ENCODE measurements at places on chromosomes 7 and 10. TPM values are rescaled to one million over a fixed set of nuclear protein-coding genes. Genes with fewer than 3 reads are reported as not detected.

Gene PCLO
- 1.9 TPM for polyA plus RNA-seq

Gene PRPS1L1
- polyA plus RNA-seq = not detected

Gene GPR26
- polyA plus RNA-seq = not detected

Gene OR2A1
- 0.02 TPM for polyA plus RNA-seq

Gene ATP6V0E2
- polyA plus RNA-seq = 66.5 TPM

Gene AS3MT
- 35.2 TPM for polyA plus RNA-seq

DNA sequence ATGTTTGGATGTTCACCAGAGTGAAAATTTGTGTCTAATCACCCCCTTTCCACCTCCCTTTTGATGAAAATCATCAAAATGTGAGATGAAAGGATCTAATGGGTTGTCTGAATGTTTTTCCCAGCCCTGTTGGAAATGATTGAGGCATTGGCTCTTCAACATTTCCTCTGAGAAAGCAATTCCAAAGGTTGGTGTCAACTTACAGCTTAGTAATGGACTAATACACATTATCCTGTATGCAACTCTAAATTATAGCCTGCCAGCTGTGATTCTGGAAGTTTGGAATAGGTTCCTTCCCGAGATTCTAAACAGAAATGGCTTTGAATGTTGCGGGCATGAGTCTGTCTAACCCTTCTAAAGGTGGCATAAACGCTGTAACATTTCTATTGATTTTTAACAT lies 152.9 kb downstream of the DYNC1I1 start:
- no peak for DNase-seq

DNA sequence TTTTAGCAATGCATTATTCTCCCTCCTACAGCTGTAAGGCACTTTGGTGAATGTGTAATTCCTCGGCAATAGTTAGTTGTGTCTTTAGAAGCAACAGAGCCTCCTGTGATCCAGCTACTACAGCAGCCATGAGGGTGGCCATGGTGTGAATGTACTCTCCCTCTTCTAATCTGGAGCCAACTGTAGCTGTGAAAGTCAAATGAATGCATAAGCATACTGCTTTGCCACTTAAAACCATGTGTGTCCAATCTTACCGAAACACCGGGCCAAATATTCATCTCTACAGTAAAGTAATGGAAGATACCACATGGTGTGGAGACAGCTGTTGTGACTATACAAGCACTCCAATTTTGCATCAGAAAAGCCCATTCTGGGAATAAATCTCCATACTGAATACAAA lies 195.0 kb downstream of the DNAJC1 start:
- no peak for DNase-seq

DNA sequence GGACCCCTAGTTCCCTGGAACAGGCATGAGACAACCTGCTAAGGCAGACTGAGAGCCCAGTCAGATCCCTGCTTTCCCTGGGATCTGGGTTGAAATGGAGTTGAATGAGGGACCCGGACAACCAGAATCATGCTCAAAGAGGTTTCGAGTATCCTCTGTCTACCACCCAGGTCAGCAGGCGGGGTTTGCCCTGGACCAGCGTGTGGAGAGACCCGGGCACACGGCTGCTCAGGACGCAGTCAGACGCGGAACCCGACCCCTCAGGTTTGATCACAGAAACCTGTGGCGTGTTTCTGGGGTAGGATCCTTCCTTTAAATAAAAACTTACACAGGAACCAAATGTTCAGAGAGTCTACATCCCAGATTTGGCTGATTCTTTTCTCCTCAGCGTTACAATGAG lies 330.6 kb downstream of the PTPRN2 start:
- DNase-seq = no peak

DNA sequence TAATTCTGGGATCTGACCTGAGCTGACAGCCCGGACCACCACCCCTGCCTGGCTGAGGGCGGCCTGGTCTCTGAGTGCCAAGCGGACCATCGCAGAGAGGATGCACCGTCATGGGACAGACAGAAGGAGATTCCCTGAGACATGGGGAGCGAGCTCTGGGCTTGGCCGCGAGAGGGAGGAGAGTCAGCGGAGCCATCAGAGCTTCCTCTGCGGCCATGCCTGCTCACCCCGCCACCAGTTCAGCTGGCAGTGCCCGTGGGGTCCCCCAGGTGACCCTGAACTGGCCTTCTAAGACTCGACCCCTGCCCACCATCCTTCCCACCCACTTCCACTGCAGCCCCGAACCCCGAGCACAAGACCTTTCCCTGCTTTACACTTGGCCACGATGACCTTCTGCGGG lies 152.8 kb downstream of the TCERG1L start:
- no peak for DNase-seq

- DNase-seq = no peak
Observed at GRCh38 chr7:100065452-100066186, 15.9 kb downstream of the ZNF3 start.

GRCh38 chr7:120256344-120257070 lies 16.5 kb upstream of the KCND2 start:
- DNase-seq = no peak

- no peak for DNase-seq
Observed at GRCh38 chr10:5599613-5600520, 66.5 kb downstream of the ASB13 start.

DNA sequence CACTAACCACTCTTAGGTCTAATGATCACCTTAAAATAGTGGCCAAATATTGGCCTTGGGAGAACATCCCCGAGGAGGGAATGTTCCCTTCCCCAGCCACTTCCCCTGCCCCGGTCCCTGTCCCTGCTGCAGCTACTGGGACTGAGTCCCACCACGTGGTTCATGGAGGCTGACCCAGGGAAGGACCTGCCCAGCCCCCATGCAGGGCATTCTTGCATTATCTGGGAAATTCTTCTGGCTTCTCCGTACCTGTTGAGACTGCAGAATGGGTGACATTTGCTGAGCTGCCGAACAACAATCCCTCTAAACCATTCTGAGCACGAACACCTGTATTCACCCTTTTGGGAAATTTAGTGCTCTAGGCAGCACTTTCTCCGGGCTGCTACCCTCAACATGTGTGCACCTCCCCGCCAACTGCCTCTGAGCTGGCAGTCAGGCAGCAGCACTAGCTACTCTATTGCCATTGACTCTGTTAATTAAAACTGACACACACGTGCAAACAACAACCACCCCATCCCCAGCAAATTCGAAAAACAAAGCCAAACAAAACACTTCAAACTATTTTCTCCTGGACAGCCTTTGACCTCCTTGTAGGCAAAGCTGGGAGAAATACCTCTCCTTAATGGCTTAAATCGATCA lies 567.4 kb upstream of the MKI67 start:
- DNase-seq = no peak

GRCh38 chr10:132637477-132638129 lies 100.0 kb downstream of the INPP5A start:
- DNase-seq = peak; percentile 4

DNA sequence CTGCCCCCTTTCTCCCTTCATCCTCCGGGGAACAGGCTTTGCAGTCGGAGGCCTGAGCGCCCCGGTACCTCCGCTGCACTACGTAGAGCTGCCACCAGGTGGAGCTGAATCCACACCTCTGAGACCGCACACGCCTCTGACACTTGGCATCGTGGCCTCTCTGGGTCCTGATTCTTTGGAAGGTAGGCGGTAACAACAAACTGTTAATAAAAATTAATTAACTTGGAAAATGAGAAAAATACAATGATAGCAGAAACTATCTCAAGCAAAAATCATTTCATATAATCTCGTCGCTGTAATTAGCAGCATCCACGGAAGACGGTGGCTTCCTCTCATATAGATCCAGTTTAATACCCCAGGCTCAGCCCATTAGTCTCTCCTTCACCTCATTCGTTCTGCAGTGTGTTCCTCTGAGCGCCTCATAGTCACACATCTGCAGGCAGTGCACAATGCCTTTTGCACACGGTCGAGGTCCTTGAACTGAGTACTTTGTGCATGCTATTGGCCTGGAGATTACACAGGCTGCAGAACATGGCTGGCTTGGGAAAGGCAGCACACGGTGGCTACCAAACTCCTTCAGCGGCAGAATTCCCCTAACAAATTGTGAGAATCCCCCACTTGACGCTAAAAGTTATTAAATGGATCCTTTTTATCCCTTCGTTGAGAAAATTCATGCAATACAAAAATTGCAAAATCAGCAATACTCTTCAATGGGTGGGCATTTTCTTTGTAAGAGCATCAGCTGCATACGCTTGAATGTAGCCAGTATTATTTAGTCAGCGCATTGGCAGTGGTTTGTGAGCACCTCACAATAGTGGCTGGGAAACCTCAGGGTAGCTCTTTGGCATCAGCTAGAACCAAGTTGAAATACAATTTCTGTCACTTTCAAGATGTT lies 18.7 kb downstream of the OR9A2 start:
- peak; percentile 92 for DNase-seq

- DNase-seq = no peak
Observed at GRCh38 chr7:128026551-128026950, 4.7 kb downstream of the LRRC4 start.

GRCh38 chr7:69243016-69243415 lies 355.3 kb upstream of the AUTS2 start:
- no peak for DNase-seq

DNA sequence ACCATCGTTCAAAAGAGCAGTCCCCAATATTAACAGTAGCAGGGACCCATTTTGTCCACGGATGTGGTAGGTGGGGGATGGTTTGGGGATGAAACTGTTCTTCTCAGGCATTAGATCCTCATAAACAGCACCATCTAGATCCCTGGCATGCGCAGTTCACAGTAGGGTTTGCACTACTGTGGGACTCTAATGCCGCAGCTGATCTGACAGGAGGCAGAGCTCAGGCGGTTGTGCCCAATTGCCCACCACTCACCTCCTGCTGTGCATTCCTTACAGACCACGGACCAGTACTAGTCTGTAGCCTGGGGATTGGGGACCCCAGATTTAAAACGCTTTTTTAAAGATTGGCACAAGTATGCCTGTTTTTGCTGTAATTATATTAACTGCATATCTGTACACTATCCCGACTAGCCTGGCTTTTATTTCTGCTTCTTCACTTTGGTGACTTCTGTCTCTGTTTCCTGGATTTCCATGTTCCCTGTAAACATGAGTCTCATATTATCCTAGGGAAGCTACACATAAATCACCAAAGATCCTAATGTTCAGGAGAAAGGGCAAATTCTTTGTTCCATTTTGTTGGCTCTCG lies 163.3 kb upstream of the AKR1E2 start:
- no peak for DNase-seq

DNA sequence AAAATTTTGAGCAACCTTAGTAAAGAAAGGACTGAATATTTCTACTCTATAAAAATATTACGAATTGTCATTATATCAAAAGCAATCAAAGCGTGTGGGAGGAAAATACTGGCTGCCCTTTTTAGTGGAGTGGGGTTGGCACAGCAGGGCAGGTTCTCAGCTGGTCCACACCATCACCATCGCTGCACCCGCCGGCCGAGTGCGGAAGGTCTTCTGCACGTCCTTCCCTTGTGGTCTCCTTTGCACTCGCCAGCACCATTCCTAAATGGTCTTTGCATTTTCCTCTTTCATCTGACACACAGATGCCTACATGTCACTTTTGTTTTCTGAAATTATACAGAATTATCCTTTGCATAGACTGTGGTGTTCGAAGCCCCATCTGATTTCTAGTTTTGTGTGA lies 116.6 kb upstream of the LANCL2 start:
- no peak for DNase-seq

DNA sequence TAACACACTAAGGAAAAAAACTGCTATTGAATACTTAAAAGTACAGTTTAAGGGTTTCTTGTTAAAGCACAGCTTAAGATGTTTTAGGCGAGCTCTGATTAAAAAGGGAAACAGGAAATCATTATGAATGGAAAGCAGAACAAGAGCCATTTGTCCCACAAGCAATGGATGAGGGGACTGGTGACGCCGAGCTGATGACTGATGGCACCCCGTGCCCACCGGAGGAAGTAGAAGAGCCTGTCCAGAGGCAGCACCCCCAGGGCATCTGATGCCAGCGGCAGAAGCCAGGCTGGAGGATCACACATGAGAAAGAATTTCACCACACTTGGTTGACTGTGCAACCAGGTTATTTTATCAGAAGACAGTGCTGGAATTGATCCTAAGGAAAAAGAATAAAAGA lies 15.0 kb upstream of the INSIG1 start:
- DNase-seq = no peak

GRCh38 chr10:45061982-45062381 lies 61.3 kb downstream of the ZNF22 start:
- DNase-seq = no peak

DNA sequence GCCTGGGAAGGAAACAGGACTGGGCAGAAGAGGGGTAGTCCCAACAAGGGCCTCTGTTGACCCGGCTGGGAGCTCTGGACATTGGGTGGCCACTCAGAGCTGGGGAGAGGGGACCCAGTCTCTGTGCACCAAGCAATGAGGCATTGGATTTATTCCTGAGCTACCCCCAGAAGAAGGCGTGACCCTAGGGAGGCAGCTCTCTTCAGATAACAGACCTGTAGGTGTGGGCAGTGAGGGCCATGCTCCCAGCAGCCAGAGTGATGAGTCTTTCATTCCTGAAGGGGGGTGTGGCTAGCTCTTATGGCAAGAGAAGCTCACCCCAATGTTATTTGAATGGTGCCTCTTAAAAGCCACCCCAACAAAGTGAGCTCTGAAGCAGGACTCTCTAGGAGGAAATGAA lies 20.4 kb downstream of the TEX36 start:
- no peak for DNase-seq

DNA sequence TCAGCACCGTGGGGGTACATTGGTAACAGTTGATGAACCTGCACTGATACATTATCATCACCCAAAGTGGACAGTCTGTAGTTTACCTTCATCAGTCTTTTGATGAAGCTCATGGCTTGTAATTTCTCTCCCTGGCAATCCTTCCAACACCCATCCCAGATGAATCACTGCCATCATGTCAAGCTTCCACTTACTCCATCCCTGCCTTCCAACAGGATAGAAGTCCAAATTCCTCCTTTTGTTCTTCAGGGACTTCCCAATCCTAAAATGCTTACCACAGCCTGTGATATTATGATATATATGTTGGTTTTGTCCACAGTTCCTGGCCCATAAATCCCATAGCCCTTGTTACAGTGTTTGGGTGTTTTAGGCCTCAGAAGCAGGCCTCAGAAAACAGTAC lies 16.1 kb downstream of the SNX10 start:
- DNase-seq = no peak
